Stimulated activated naive CD4-positive, alpha-beta T cell (primary cell): ENCODE measurements at places on chromosomes 4 and X.

DNA sequence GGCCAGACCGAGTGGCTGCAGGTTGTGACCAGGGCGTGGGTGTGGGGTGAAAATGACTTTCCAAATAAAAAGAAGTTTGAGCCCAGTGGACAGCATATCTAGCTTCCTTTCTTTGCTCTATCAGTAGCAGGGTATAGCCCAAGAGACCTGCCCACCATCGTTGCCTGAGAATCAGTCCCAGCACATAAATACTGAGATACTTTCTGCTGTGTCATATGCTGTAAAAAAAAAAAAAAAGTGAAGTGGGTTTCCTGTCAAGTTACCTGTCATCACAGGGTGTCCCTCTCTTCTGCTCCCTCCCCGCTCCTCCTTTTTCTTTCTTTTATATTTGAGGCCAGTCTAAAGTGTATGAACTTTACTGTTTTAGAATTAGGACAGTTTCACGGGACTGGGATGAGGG lies 330.3 kb upstream of the BOD1L1 start:
- DNase-seq: no peak

DNA sequence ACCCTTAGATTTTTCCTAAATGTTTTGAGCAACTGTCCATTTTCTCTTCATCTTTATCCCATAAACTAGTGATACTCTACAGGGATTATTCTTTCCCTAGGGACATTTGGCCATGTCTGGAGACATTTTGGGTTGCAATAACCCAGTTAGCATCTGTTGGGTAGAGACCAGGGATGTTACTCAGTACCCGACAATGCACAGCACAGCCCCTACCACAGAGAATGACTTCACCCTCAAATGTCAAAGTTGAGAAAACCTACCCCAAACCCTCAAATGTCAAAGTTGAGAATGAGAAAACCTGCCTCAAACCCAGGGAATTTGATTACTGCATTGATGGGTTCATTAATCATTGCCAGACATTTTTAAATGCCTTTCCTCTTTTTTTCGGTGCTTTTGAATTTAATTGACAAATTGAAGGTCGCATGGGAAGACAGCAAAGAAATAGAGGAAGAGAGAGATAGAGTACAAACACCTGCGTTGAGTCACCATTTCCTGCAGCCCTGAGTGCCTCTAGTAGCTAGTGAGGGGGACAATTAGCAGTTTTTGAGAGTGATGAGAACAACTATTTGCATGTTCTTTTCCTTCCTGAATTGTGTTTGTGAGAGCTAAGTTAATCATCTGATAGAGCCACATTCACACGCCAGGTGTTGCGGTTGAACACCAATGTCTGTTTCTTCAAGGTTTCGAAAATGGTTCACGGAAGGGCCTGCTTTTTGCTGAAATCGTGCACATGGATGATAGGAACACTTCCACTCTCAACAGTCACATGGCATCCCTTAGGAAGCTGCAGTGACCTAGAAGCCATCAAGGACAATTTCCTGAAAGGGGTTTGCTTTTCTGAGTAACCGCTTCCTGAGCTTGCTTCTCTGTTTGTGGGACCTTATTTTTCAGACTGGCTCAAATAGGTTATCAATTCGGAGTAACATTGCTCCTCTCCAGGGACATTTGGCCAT lies 203.9 kb upstream of the VCX3A start:
- no peak for DNase-seq

GRCh38 chr4:125358453-125358852 lies 43.7 kb downstream of the FAT4 start:
- no peak for DNase-seq

- no peak for DNase-seq
Measured at GRCh38 chrX:19745077-19745476, 142.3 kb downstream of the SH3KBP1 start.

DNA sequence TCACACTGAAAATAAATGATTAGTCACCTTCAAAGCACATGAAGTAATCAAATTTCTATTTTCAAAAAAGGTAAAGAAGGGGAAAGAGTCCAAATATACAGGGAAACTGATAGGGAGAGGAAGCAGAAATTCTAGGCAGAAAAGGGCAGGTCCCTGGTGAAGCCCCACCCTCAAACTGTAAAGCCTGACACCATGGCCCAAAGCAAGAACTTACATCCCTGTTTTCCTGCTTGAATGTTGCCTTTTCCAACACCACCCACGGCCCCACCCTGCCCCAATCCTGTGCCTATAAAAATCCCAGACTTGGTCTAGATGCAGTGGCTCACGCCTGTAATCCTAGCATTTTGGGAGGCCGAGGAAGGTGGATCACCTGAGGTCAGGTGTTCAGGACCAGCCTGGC lies 361.8 kb downstream of the PPP3CA start:
- no peak for DNase-seq

DNA sequence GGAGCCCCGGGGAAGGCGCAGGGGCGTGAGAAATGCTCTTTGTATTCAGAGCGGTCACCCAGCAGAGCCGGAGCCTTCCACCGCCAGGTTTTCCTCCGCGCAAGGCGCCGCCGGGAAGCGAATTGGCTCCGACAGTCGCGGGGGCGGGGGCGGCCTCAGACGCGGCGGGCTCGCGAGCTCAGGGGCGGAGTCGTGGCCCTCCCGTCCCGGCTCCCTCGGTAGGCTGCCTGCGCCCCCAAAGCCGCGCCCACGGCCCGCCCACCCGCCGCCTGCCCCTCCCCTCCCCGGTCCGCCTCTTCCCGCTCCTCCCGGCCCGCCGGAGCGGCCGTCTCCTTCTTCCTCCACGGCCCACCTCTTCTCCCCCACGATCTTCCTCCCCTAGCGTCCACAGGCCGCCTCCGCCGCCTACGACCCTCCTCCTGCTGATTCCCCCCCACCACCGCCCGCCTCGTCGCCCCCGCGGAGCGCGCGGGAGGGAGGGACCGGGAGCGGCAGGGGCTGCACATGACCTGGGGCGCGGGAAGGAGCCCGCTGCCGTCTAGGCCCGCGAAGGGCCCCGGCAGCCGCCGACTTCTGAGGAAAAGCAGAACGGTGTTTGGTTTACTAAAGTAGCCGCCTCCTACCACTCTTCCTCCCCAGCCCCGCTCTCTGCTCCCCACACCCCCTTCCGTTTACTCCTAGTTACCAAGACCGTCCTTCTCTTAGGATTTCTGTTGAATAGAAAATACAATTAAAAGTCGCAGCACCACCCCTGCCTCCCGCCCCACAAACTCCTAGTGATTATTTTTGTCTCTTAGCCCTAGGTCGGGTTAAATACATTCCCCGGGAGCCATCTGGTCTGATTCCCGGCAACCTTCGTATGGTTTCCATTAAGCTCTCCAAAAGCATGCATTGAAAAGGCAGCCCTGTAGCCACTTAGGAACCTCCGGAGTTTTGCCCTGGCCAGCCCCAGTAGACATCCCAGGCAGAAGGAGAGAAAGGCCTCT lies 53.2 kb downstream of the C4orf51 start:
- peak; percentile 53 for DNase-seq

- no peak for DNase-seq
Measured at GRCh38 chr4:68724426-68724825, 54.0 kb upstream of the UGT2B15 start.

DNA sequence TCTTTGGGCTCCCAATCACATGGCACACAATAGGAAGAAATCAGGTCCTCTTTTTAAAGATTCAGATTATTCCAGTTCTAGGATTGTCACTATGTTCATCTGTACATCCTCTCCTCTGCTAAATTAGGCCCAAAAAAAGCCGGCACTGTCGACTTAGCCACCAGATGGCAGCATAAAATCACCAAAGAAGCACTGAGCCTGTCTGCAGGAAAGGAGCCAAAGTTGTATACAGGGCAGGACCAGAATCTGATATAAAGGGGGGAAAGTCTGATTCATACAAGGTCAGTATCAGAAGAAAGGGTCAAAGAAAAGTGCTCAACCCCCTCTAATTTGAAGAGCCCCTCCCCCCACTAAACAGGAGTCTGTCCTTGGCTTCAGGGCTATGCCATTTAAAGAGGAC lies 292.5 kb downstream of the CHIC1 start:
- DNase-seq: peak; percentile 41

GRCh38 chrX:151902813-151903591 lies 9.7 kb upstream of the MAGEA4 start:
- no peak for DNase-seq

GRCh38 chrX:10329984-10330383 lies 173.2 kb downstream of the CLCN4 start:
- DNase-seq: no peak

- DNase-seq: no peak
Measured at GRCh38 chr4:120819805-120820437, 102.6 kb downstream of the PRDM5 start.

DNA sequence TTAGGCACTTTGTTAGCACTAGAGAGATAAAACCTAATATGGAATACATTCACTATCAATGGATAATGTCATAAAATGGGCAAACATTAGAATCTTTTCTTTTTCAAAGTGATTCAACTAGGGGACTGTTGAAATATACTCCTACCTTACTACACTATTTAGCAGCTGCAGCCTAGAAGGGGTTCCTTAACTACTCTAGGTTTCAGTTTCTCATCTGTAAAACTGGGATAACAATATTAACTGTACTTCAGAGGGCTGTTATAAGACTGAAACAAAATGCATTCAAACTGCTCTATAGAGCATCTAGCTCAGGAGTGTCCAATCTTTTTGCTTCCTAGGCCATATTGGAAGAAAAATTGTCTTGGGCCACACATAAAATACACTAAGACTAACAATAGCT lies 147.4 kb downstream of the CDS1 start:
- DNase-seq: no peak

DNA sequence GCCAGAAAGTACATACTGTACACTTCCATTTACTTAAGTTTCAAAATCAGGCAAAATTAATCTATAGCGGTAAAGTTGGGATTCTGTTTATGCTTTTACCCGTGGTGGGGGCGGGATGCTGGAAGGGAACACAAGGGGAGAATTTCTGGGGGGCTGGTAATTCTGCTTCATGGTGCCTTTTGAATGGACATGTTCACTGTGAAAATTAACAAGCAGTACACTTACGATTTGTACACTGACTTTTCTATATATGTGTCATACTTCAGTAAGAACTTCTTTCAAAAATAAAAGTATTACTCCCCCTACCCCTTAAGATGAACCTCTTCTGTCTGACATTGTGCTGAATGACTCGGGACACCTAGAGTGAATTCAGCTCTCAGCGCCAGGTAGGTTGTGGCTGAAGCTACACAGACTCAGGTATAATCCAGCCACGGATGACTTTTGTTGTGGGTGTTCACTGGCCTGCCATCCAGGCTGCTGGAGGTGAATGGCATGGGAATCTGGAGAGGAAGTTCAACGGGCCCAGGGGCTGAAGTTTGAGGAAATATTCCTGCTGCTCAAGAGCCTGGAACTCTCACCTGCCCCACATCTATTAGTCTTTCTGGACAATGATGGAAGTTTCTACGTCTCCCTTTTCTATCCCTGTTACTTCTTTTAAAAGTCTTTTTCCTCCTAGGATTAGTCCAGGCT lies 7.3 kb upstream of the TCEANC start:
- no peak for DNase-seq

DNA sequence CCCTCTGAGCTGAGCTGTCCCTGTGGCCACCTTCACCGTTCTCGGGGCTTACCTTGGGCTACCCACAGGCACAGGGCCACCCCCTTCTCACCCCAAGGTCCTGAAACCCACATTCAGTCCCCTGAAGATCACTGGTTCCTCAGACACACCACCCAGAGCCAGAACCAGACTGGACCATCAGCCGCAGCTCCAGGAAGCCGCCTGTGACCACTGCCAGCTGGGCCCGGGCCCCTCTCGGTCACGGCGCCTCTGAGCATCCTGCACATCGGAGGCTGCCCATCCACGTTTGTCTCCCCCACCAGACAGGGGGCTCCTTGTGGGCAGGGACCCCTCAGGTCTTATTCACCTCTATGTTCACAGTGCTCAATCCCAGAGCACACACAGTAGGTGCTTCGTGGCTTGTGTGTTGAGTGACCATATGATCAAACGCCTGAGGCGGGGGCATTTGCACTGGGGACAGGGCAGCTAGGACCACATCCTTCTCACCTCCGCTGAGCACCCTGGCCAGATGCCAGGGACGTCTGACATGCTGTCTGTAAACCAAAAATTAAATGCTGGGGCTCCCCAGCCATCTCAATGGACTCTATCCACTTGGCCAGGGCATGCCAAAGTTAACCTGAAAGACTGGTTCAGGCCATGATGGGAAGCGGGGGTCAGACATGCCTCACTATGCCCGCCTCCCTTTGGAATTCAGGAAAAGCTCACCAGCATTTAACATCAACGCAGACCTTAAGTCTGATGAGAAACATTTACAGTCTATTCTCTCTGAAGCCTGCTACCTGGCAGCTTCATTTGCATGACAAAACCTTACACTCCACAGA lies 109.4 kb upstream of the AFAP1 start:
- no peak for DNase-seq

DNA sequence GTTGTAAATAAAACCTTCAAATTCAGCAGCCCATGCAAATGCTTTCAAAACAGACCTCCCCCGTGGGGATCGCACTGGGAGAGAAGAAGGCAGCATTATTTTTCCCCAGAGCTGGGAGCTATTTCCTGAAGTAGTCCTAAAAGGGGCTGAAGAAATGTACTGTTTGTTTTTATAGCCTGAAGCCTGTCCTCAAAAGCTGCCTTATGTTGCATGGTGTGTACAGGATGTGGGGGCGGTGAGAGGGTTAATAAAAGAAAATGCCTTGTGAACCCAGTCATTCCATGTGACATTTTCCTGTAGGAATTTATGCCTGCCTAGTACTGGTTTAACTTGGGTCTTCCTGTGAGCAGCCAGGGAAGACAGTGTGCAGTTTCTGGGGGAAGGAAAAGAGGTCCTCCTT lies 144.1 kb downstream of the SOWAHB start:
- DNase-seq: no peak

GRCh38 chr4:165060938-165061337 lies 7.3 kb downstream of the TRIM75 start:
- no peak for DNase-seq

GRCh38 chr4:184860018-184860779 lies 34.4 kb upstream of the ACSL1 start:
- no peak for DNase-seq

DNA sequence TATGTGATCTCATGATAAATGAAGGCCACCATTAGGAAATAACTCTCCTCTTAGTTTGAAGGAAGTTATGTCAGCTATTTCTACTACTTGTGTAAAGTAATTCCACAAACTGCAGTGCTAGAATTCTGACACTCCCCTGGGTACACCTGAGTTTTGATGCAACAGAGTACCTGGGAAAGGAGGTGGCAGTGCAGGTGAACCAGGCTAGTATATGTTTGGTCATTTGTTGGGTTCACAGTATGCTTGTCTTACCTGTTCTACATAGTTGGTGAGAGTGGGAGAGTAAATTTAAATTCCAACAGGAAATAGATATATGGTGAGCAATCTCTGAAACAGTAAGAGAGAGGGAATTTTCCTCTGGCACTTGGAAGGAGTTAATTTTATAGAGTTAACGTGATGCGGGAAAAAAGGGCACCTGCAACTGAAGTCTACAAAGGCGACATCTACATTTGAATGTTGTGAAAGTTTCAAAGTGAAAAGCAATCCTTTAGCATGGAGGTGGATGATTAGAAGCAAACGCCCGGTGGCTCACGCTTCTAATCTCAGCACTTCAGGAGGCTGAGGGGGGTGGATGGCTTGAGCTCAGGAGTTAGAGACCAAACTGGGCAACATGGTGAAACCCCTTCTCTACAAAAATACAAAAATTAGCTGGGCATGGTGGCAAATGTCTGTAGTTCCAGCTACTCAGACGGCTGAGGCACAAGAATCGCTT lies 8.3 kb upstream of the SLC10A6 start:
- no peak for DNase-seq

GRCh38 chr4:140568507-140569306 lies at the start of gene UCP1:
TSS of gene UCP1 (minus strand) at chr4:140568961. CDS start at chr4:140568729, 232 bp downstream.
- no peak for DNase-seq

GRCh38 chr4:109398928-109399327 lies 34.7 kb upstream of the SEC24B start:
- DNase-seq: no peak

- DNase-seq: no peak
Measured at GRCh38 chr4:65302145-65302544, 368.1 kb downstream of the EPHA5 start.
